ENCODE measurements at places on chromosomes 3 and 15.

GRCh38 chr15:84929795-84930603 is 45.5 kb downstream of the SLC28A1 start:
- DNase-seq, result peak; percentile 96

DNA sequence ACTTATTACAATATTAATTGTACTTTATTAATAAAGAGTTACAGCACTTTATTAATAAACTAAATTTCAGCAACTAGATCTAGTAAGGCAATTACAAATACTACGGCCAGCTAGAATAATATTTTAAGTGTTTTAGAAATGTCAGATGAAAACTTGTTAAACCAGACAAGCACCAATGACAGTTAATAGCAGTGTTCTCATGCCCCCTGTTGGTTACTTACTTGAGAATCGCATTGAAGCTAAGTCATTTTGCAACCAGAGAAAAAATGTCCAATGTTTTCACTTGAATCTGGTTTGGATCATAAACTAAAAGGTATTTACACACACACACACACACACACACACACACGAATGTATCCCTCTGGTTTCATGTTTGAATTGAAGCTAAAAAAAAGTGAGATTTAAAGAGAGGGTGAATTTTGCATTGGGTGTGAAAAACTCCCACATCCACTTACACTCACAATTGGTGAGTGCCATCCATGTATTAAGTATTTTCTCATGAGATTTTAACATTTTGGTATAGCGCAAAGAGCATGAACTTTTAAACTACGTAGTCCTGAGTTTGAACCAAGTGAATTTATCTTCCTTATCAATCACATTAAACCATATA is 347.7 kb downstream of the ZBBX start:
- DNase-seq, result peak; percentile 37

DNA sequence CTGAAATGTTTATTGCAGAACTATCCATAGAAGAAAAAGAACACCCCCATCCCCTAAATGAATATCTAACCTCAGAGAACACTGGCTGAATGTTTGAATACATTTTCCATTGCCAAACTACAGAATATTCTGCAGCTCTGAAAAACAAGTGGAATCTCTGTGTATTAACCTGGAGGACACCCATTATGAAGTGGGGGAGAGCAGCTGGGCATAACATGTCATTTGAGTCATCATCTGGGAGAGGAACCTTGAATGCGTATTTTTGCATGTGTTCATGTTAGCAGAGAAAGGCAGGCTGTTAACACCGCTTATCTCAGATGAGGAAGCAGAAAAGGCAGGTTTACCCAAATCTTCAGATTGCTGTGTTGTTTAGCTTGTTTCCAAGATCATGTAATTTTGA is 31.5 kb downstream of the ESYT3 start:
- no peak for DNase-seq

GRCh38 chr3:17442332-17443049 is 299.9 kb downstream of the TBC1D5 start:
- peak; percentile 29 for DNase-seq

All from SW480 (cell line).